NCI-H2171 treated with DMSO at 0.1 percent for 48 hours (cell line): ENCODE measurements at places on chromosomes 16 and 17.

DNA sequence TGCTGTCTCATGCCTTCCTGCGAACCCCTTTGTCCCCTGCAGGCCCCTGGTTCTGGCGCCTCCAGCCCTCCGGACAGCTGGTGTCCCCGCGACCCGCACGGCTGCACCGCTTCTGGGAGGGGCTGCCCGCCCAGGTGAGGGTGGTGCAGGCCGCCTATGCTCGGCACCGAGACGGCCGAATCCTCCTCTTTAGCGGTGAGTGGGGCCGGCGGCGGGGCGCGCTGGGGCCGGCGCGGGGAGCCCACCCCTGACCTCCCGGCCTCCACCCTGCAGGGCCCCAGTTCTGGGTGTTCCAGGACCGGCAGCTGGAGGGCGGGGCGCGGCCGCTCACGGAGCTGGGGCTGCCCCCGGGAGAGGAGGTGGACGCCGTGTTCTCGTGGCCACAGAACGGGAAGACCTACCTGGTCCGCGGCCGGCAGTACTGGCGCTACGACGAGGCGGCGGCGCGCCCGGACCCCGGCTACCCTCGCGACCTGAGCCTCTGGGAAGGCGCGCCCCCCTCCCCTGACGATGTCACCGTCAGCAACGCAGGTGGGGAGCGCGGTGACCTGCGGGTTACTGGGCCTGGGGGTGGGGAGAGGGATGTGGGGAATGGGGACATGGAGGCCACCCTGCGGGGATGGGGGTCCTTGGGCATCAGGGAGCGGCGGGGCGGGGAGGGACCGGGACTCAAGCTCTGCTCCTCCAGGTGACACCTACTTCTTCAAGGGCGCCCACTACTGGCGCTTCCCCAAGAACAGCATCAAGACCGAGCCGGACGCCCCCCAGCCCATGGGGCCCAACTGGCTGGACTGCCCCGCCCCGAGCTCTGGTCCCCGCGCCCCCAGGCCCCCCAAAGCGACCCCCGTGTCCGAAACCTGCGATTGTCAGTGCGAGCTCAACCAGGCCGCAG, 7.1 kb upstream of the IL32 start:
- peak; percentile 39 for DNase-seq

DNA sequence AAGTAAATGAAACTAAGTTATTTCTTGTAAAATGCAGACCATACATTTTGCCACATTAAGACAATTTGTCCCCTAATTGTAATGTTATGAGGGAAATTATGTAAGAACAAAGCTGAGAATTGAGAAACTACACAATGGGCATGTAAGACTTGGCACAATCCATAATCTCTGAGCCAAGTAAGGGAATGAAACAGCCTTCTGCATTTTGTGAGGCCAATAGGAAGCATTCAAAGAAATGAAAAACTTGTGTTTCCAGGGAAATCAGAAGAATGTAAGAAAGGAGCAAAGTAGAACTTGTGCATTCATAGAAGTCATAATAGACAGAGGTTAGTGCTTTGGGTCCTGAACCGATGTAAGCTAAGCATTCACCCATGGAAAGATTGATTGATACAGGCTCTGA, 1.8 kb downstream of the KRTAP9-4 start:
- DNase-seq = no peak

- no peak for DNase-seq
Observed at GRCh38 chr17:67518876-67519275, 141.8 kb downstream of the PITPNC1 start.

- DNase-seq = peak; percentile 63
Observed at GRCh38 chr17:49193513-49194296, 16.7 kb downstream of the GNGT2 start.

DNA sequence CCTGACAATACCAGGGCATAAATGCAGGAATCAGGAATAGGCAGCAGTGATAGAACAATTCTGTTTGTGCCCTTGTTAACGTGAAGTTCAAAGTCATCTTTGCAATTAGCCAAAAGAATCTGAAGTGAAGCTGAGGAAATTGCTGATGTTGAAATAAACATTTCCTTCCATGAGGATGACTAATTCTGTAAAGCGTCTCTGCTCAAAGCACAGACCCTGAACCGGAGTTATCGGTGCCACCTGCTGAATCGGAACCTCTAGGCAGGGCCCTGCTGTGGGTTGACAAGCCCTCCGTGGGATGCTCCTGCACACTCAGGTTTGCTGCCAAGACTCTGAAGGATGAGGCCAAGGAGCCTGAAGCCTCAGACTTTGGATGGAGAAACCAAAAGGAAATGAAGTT, 37.0 kb upstream of the CDH1 start:
- DNase-seq = no peak

DNA sequence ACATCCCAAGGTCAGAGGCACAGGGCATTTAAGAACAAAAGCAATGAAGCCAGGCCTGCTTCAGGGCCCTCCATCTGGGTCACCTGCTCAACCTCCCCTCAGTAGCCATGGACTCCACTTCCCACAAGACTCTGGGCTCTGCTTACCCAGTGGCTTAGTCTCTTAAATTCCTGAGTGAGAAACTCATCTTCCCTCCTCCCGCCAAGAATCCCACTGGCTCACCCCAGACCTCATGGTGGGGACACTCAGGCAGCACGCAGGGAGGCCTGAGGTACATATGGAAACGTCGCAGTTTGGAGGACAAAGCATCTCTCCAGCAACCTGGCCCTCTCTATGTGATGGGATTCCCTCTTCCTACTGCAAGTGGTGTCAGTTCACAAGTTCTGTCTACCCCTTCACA, 326.7 kb upstream of the CDH5 start:
- no peak for DNase-seq

GRCh38 chr17:77429969-77430752, 289.4 kb downstream of the SEC14L1 start:
- DNase-seq = no peak

DNA sequence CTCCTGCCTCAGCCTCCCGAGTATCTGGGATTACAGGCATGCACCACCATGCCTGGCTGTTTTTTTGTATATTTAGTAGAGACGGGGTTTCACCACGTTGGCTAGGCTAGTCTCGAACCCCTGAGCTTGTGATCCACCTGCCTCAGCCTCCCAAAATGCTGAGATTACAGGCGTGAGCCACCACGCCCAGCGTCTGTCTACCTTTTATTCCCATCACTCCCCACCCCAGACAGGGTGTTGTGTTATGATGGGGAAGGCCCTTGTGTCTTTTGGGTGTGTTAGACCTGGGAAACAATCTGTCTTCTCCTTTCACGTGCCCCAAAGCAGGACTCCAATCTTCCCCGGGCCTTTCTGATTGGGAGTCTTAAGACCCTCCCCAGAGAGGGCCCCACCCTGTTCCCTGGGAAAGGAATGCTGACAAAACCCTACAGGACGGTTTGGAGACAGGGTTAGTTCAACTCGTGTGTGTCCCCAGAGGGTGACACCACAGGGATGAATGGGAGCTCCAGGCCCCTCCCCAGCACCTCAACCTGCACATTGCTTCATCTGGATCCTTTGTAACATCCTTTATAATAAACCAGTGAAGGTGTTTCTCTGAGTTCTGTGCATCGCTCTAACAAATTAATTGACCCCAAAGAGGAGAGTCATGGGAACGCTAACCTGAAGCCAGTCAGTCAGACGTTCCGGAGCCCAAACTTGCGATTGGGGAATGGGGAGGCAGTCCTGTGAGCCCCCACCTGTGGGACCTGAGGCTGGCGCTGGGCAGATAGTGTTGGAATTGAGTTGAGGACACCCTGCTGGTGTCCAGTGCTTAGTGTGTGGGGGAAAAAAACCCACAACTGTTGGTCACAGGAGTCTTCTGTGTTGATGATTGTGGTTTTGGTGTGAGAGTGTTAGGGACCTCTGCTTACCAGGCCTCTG, 3.2 kb upstream of the ELOB start:
- DNase-seq = no peak

- DNase-seq = no peak
Observed at GRCh38 chr16:88758227-88758943, 26.6 kb downstream of the PIEZO1 start.

- DNase-seq = peak; percentile 58
Observed at GRCh38 chr17:80252871-80253270, 7.8 kb upstream of the RNF213 start.

- DNase-seq = no peak
Observed at GRCh38 chr16:89855986-89856385, 17.4 kb upstream of the TCF25 start.

DNA sequence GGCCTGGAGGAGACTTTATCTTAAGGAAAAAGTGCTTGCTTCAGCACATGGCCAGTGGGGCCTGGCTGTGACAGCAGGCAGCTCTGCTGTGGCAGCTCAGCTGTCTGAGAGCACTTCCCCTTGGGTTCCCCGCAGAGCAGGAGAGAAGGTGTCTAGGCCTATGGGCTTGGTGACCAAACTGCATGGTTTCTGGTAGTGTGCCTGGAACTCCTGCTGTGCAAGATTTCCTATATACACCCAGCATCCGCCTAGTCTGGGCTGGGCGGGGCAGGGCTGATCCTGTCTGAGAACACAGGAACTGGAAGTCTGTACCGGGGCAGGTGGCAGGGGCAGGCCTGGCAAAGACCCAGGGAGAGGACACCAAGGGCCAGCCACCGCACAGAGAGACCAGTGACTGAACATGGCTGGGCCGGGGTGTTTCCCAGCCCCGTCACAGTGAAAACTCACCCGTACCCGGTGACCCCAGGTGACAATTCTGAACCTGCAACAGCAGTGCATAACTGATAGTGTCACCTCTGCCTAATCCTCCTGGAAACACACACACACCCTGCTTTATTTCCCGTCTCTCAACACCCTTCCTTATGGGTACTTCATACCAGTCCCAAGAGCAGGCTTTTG, 39.3 kb downstream of the CHD9 start:
- DNase-seq = peak; percentile 67

- peak; percentile 17 for DNase-seq
Observed at GRCh38 chr17:9768381-9768934, 22.9 kb downstream of the DHRS7C start.

DNA sequence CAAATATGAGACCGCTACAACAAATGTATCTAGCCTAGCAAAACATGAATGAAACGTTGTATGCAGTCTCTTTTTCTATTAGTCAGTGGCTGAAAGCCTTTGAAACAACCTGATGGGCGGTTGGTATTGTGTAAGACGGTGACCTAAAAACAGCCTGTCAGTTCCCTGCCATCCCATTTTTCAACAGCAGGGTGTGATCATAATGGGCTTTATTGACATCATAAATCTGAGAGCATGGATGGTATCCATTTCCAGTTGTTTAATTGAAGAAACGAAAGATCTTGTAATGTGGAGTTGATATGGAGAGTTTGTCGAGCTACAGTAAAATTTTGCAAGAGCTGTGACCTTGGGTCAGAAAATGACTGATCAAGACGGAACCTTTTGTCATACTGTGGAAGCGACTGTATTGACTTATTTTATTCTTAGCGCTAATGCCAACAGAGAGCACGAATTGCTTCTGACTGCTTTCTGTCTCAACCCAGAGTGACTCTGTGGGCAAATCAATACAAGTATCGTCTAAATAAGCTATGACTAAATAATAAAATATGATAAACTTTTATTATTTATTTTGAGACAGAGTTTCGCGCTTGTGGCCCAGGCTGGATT, 12.3 kb upstream of the MEIOB start:
- DNase-seq = peak; percentile 7

- DNase-seq = peak; percentile 51
Observed at GRCh38 chr16:8861563-8862308, 7.1 kb downstream of the CARHSP1 start.

DNA sequence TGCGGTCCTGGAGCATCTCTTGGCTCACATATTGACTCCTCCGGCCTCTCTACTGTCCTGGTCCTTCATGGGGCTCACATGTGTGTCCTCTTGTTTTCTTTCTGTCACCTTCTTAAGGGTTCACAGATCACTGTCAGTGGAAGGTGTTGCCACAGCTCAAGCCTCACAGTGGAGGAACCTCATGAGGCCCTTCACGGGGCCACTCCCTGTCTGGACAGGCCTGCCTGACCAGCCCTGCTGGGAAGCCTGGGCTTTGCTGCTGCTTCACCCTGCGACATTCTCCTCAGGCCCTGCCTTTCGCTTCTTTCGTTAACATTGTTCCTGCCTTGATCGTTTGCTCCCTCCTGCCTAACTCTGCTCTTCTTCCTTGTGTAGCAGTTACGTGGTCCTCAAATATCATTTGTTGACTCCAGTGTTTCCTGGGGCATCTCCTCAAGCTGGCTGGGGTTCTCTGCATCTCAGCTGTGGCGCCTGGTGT, 55.9 kb downstream of the WDR45B start:
- no peak for DNase-seq

DNA sequence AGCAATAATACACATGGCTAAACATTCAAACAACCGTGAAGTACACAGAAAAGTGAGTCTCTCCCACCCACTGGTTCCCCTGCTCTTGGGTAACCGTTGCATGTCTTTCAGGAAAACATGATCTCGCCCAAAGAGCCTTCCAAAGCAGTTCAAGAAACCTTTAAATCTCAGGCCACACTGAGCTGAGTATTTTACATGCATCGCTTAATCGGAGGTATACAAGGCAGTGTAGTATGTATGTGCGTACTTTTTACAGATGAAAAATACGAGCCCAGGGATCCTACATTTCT, 741 bp upstream of the DEXI start:
- DNase-seq = no peak

- no peak for DNase-seq
Observed at GRCh38 chr17:40551091-40551878, 14.0 kb downstream of the CCR7 start.

DNA sequence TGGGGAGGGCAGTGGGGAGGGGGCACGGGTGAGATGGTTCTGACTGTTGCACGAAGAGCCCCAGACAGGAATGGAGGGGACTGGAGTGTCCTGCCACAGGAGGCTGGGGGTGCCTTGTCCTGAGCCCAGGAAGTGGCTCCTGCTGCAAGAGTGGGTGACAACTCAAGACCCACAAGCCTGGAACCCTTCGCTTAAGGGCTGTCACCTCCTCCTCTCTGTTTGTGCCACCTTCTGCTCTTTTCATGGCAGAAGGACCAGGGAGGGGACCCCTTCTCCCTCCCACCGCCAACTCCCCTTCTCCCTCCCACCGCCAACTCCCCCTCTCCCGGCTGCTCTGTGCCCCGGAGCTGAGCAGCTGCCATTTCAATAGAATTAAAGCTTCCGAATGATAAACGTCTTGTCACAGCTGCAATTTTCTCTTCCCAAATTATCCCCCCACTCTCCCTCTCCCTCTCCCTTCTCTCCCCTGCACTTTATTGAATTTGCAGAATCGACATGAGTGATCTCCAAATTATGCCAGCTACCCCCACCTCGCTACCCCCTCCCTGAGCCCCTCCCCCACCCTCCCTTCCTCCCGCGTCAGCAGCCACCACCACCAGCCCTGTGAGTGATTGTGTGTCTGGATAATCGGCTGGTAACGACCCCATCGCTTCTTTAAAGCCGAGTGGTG, 13.7 kb downstream of the GJD3 start:
- peak; percentile 54 for DNase-seq

- DNase-seq = peak; percentile 29
Observed at GRCh38 chr17:3043737-3044365, 19.6 kb downstream of the OR1D5 start.
